Brain pericyte (primary cell): ENCODE measurements at places on chromosomes 2 and 18.

GRCh38 chr2:121427187-121427689, 103.4 kb upstream of the RNU4ATAC start:
- DNase-seq, result no peak

GRCh38 chr18:40987581-40987980, 967.5 kb upstream of the PIK3C3 start:
- no peak for DNase-seq

- no peak for DNase-seq
Observed at GRCh38 chr2:24104110-24104650, 19.0 kb downstream of the PFN4 start.

DNA sequence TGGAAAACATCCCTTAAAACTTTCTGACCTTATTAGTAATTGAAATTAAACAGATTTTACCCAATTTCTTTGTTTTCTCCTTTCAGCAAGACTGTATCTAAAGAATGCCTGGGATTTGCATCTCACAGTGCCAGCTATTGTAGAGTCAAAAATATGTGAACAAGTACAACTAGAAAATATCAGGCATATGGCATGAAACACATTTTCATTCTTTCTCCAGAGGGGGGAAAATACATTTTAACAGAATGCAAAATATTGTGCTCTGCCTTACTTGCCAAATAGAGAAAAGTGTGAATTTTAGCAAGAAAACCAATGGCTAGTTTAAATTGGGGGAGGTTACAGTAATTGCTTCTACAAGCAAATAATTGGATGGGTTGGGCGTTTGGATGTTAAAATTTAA, 366.6 kb upstream of the FIGN start:
- DNase-seq, result no peak

DNA sequence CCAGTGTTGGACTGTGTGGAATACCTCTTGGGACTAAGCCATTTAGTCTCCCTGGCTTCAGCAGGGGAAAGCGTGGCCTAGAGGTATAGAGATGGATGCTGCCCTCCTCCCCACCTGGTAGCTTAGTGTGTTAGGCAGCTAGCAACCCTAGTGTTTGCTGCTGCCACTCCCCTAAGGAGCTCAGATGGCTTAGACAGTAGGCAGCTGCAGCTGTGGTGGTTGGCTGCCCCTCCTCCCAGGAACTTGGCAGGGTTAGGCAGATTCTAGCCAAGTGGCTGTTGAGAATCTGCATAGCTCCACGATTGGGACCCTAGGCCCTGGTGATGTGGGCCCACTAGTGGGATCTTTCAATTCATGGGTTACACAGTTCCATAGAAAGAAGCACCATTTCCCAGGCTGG, 550.4 kb upstream of the CHAC2 start:
- no peak for DNase-seq

GRCh38 chr2:25349397-25349796, 7.7 kb upstream of the DNMT3A start:
- no peak for DNase-seq

DNA sequence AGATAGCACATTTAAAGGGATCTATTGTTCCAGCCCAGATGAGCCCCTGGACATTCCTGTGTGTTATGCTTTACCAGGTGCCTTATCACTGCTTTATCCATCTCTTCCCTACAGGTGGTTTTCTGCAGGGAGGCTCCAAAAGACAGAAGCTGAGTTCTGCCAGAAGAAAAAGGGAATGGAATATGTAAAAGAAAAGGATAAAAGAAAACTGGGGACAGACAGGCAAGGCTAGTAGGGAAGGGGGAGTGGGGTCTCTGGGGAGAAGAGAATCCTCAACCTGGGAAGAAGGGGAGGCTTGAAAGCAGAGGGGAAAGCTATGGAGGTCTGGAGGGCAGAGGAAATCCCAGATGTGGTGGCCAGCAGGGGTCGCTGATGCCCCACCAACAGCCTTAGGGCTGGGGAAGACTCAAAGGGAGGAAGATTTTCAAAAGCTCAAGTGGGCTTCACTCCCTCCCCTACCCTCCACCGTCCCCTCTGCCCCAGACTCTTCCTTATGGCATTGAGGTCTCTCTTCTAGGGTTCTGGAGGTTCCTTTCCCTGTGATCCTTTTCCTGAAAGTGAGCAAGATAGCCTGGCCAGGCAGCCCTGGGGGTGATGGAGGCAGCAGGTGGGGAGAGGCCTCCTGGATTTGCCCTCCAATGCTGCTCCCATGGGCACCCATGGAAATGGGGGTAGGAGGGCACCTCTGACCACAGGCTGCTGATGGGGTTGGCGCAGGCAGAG, 178.1 kb upstream of the PKDCC start:
- DNase-seq, result no peak

- DNase-seq, result no peak
Observed at GRCh38 chr18:38563396-38563980, 997.9 kb upstream of the CELF4 start.

DNA sequence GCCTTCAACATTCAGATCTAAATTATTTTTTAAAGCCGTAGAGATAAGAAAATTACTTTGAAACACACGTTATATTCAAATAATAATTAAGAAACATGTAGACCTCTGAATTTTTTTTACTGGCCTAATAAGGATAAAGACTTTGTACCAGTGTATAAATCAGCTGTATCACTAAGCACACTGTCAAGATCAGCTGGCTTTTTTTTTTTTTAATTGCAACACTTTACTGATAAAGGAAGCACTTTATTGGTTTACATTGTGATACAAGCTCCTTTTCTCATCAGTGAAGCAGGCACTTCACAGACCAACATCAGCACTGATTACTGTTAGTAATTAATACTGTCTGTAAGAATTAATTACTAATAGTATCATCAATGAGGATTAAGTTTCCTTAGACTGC, 88.5 kb downstream of the RBBP8 start:
- no peak for DNase-seq

DNA sequence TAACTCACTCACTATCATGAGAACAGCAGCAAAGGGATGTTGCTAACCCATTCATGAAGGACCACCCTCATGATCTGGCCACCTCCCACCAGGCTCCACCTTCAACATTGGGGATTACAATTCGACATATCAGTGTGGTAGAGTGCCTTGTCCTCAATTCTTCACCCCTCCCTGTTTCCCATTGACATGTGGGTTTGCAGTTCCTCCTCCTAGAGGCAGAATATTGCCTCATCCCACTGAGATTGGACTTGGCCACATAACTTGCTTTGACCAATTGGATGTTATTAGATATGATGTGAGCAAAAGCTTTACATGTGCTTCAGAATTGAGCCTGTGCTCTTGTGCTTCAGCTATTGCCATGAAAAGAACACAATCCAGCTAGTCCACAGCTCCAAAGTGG, 217.0 kb upstream of the CXCR4 start:
- no peak for DNase-seq
